C1 segment of cervical spinal cord (tissue), 14 donors: ENCODE measurements at places on chromosomes 2 and 18.

DNA sequence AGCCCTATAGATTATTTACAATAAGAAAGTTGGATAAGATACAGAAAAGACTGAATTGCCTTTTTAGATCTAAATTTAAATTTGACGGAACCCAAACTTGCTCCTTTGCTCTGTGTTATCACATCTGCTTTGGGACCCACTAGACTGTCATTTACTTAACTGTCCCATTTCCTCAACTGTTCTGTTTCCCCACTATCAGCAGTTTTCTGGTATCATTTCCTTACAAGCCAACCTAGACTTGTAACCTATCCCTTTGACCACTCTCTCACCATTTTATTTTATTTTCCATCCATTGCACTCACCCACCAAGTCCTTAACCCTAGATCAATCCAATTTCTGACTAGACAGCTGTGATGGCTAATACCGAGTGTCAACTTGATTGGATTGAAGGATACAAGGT, 38.6 kb upstream of the CD28 start:
- no peak for DNase-seq

GRCh38 chr2:29209551-29209950, 94.3 kb downstream of the CLIP4 start:
- DNase-seq = no peak

GRCh38 chr2:45755585-45756335, 104.3 kb downstream of the PRKCE start:
- no peak for DNase-seq

DNA sequence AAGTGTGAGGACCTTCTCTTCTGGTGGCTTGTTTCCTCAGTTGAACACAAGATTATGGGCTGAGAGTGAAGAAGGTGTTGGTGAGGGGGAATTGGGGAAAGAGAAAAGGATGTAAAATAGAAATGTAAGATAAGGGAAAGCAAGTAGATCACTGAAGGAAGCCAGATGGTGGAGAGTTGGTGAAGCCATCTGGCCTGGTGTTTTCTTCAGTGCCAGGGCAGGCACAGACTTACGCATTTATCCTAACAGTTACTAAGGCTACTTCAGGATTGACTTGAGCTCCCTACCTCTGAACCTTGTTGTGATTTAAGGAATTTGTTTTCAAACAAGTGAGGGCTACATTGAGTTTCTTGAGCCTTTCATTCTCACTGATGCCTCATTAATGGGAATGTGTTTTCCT, 113.8 kb downstream of the GALNT1 start:
- peak; percentile 13 for DNase-seq

- DNase-seq = no peak
Observed at GRCh38 chr2:224319750-224320149, 82.2 kb downstream of the FAM124B start.

DNA sequence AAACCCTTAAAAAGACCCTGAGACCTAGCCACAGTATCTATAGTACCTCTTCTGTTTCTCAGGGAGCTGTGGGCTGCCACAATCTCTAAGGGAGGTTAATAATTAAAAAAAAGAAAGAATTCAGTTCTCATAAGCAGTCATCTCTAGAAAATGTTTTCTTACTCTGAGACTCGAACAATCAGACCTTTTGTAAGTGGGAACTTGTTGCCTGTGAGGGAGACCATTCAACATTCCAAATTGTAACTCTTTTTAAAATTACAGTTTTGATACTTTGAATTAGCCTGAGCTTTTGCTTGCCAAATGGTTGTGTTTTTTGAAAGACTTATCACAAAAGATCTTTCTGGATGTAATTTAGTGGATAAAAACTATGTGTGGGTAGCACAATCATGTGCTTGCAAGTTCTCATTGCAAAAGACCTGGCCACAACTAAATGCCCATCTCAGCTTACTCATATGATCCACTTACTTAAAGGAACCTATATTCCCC, 33.3 kb downstream of the IL1R2 start:
- DNase-seq = no peak

DNA sequence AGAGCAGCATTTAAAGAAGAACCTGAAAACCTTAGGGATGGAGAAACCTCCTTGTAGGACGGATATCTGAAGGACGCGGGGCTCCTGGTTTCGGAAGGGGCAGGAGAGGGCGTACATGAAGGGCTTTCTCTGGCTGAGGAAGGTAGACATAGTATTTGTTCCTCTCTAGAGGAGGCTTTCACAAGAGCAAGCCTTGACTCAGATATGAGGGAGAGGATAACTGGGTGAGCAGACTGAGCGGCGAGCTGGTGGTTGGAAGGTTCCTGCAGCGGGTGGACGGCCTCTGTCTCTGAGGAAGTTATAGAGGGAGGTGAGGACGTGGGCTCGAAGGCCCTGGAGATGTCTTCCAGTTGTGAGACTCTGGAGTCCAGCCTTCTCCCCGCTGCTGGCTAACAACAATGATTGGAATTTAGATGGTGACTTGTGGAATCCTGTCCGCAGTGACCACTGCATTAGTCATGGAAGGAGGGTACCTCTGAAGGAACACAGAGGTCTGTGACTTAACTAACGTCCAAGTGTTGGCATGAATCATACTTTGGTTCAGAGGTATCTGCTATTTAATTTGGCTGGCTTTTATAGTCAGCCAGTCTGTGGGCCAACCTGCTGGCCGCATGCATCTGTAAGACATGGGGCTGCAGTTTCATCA, 80.9 kb downstream of the ASAP2 start:
- no peak for DNase-seq

- no peak for DNase-seq
Observed at GRCh38 chr18:26911840-26912239, 46.3 kb upstream of the AQP4 start.

DNA sequence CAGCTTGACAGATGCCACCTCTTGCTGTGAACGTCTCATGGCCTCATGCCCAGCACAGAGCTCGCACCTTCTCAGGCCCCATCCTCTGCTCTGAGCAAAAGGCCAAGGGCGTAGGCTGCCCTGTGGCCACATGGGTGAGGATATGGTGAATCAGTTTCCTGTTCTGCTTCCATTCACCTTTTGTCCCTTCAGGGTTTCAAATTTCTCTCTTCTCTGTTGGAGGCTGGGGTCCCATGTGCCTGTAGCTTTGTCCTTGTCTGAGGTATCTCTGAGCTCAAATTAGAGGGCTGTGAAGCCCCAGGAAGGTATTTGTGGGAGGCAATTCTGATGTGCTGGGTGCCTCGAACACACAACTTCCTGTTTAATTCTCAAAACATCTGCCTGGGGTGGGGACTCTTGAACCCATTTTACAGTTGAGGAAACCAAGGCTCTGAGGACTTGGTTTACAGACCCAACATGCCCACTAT, 29.0 kb downstream of the ZAP70 start:
- DNase-seq = no peak

DNA sequence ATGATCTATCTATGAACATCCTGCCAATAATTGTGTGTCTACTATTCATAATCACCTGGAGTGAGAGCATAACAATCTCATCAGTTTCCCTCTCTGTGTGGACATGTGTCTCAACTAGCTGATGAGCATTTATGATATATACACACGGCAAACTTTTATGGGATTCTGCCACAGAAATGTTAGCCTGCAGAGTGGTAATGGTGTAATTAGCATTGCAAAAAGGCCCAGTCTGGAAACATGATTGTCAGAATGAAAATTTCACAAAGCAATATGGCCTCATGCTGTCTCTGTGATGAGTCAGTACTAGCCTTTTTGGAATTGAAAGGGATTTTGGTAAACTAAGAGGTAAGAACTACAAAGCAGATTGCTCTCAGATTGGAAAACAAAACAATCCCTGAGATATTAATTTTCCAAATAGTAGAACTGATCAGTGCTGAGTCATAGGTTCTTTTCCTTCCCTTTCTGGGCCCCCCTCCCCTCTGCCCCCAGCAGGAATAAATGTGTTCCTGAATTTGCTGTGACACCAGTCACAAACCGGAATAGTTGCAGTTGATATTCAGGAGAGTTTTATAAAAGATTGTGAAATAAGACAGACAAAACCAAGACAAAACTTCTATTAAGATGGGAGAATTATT, 189.2 kb downstream of the OSR1 start:
- DNase-seq = no peak

GRCh38 chr2:163778045-163778781, 42.4 kb upstream of the FIGN start:
- DNase-seq = no peak

DNA sequence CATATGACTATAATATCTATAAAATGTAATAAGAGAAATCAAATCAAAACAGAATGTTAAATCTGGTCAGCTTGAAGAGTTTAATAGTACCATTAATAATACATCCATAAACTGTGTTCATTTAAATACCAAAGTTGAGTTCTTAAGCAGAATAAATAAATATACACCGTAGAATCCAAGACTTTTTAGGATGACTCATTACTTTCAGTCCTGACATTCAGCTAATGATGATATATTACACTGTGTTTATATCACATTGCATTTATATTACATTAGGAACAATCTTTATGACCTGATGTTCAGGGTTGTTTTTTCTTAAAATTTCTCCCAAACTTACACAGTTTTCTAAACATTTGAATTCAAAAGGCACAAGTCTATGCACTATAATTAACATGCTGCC, 331.3 kb downstream of the SS18 start:
- DNase-seq = no peak

DNA sequence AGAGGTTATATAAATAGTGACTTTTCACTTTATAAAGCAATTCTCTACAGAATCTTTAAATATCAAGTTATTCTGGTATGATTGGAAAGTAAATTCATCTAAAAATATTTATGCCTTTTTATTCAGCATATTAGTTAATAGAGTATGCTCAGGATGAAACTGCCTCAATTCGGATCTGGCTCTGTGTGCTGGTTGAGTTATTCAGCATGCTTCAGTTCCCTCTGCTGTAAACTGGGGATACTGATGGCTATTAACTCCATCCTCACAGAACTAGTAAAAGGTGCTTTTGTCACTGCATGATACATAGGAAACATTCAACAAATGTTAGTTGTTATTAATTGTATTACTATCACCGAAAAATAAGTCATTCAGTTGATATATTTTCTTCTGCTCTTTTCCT, 250.3 kb downstream of the NRXN1 start:
- no peak for DNase-seq

- DNase-seq = no peak
Observed at GRCh38 chr18:58359620-58360019, 269.3 kb downstream of the ALPK2 start.

DNA sequence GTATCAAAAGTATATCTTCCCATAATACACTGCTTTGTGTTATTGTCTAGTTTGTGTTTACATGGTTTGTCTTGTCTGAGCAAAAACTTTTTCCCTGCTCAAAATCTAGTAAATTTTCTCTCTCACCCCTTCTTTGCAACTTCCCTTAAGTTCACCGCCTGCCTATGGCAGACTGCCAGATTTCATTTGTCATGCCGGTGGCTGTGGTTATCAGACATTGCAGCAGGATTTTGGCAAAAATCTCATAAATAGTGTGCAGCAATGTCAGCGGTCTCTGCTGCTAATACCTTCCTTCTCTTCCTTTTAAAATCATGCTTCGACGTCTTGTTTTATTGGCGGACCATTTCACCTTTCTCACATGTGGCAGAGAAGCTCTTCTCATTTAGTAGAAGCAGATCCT, 45.6 kb upstream of the TMEM178A start:
- DNase-seq = no peak

DNA sequence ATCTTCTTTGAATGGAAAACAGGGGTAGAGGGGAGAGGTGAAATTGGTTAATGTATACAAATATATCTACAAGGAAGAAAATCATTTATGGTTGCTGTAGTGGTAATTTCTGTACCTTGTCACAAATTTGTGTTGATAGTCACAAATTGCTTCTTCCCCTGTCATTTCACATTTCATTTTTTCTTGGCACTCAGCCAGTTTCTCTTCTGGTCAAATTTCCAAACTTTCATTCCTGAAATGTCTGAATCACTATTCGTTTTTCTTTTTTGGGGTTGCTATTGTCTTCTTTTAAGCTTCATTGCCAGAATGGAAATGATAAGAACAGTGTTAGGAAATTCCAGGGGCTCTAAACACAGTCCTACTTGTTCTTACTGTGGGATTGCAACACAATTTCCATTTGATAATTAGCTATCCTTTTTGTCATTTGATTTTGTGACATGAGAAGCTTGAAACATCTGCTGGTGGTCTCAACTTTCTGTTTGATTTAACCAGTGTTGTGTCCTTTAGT, 136.0 kb upstream of the GCFC2 start:
- no peak for DNase-seq

GRCh38 chr2:152036611-152037469, 62.0 kb downstream of the CACNB4 start:
- no peak for DNase-seq

DNA sequence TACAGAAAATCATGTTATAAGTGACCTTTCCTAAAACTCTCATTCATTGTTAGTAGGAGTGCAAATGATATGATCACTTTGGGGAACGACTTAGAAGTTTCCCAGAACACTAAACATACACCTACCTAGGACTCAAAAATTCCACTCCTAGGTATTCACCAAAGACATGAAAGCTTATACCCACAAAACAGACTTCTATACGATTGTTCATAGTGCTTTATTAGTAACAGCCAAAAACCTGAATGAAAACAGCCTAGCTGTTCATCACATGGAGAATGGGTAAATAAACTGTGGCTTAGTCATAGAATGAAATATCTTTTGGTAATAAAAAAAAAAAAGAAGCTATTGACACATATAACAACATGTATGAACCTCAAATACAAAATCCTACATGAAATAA, 8.8 kb downstream of the NOL10 start:
- DNase-seq = no peak

DNA sequence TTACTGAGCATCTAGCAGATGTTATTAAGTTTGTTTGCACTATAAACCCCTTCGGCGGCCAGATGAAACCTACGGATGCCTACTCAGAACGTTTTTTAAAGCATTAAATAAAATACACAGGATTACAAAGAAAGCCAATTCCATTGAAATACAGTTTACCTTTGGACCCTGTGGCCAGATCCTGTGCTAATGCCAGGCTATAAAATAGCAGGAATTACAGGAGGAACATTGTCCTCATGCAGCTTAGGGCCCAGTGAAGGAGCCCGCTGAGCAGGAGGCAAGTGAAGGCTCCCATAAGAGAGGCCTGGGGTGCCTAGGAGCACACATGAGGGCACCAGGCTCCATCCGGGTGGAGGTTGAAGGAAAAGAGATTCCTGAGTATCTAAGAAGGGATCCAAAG, 310.4 kb downstream of the MTX2 start:
- no peak for DNase-seq

- no peak for DNase-seq
Observed at GRCh38 chr18:8011361-8011760, 444.2 kb downstream of the PTPRM start.
